ENCODE measurements at places on chromosomes 3 and 15.

DNA sequence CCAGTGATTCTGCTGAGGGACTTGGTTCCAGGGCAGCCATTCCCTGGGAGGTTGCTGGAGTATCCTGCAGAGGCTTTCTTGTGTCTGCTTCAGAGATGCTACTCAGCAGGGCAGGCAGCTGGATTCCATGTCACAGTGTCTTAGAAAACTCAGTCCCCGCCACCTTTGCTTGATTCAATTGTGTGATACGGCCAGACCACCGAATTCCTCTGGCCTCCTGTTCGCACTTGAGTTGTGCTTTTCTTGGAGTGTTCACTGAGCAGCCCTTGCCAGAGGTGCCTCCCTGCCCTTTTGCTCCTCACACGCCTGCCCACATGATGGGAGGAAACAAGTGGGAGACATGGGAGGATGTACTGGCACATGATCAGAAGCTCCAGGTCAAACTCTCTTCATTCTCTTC is 19.6 kb upstream of the SHC4 start:
- no peak for DNase-seq

DNA sequence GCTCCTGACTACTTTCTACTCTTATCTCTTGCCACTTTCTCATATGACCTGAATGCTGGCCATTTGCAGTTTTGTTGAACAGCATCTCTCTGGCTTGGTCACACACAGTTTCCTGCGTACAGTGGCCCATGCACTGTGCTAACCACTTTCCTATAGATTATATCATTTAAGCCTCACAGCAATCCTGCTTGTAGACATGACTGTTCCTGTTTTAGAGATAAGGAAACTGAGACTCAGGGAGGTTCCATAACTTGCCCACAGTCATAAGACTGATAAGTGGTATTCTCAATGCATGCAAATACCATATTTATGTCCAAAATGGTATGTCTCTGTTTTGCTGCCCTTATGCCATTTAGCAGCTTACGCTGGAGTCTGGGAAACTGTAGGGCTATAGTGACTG is 229.5 kb downstream of the NR1D2 start:
- no peak for DNase-seq

DNA sequence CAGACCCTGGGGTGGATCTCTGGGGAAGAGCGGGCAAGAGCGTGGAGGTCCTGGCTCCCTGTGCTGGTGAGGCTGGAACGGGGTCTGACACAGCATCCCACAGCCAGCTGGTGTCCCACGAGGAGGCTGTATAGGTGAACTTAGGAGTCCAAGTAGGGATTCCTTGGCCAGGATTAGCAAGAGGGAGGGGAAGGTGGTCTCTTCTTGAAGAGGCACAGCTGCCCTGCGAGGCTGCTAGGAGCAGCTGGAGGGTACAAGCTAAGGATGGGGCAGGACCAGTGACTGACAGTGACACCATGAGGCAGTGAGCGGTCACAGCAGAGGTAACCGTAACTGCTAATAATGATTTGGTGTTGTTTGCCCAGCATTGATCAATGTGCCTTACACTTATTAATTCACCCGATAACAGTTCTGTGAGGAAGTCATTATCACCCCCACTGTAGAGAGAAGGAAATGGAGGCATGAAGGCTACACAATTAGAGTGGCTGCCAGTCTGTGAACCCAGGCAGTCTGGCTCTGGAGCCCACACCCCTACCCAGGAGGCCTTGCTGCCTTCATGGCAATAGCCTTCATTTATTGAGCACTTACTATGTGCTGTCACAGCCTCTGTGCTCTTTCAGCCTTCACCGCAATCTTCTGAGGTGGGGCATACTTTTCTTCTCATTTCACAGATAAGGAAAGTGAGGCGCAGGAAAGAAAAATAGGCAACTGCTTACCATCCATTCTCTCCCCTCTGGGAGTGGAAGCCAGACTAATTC is 59.4 kb downstream of the TMEM44 start:
- DNase-seq: peak; percentile 58

DNA sequence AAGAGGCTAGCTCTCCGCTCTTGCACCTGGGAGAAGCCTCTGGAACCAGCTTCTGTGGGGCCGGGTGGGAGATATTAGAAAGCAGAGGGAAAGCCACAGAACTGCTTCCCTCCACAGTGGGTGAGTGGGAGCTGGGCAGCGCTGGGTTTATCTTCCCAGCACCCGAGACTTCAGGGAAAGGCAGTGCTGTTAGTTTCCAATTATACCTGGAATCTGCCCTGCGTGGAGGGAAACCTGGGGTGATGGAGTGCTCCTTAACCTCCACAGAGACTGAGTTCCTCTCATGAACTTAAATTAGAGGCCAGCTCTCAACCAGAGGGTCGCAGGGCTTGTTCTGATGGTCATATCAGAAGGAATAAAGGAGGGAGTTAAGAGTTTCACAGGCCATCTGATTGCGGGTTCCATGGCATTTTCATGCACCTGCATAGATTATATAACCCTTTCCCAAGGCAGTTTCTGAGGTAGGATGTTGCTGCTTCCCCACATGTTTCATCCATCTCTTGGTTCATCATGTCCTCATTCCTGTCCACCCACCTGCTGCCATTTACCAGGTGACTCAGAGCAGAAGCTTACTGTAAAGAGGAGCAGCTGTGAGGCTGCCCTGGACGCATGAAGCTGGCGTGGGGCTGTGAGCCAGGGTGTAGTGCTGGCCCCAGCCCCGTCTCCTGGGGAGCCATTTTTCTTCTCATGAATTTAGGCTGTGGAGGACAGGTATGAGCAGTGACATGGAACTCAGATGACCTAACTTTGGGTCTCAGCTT is 42.5 kb downstream of the CA12 start:
- DNase-seq: no peak

GRCh38 chr3:8964436-8965370 is 1.4 kb upstream of the RAD18 start:
- no peak for DNase-seq

DNA sequence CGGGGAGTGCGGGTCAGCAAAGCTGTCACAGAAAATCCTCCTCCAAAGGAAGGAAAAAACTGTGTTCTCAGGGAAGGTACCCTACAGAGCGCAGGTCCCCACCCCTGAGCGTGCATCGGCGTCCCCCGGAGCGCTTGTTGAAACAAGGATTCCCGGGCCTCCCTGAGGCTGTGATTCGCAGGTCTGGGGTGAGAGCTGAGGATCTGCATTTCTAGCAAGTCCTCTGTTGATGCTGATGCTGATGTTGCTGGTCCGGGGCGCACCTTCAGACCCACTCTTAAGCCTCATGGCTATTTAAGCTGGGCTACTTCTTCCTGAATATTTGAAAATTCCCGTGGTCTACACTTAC is 226.2 kb upstream of the IGF1R start:
- no peak for DNase-seq

DNA sequence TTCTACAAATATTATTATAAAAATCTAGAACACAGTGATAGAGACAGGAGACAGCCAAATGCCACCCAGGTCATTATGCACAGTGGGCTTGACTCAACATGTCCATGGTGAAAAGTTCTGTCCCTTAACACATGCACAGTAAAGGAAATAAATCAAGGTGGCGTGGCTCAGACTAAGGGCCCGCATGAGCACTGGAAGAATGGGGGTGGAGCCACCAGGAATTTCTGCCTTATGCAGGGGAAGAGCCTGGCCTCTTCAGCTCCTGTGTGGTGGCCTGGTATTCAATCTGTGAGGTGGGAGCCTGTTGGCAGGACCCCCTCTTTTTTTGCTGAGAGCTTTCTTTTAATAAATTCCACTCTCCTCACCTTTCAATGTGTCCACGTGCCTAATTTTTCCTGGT is 17.2 kb upstream of the SPG21 start:
- no peak for DNase-seq

- no peak for DNase-seq
Observed at GRCh38 chr3:177194299-177194698, 3.0 kb downstream of the TBL1XR1 start.

- no peak for DNase-seq
Observed at GRCh38 chr15:68419301-68420175, 12.4 kb downstream of the ITGA11 start.

DNA sequence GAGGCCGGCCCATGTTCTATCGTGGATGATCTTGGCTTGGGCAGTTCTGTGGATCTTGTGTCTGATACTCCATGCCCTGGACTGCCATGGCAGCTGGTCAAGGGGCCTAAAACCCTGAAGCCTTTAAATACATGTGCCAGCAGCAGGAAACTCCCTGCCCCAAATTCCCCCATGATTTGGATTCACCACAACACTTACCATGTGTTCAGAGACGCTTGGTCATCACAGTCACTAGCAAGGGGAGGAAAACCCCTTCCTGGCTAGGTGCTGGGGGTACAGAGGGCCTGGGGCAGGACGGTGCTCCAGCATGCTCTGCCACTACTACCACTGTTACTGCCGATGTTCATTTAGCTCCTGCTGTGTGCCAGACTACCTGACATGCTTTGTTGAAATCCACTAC is 94.4 kb downstream of the DNAJB8 start:
- DNase-seq: peak; percentile 5

GRCh38 chr3:151404316-151404715 is 19.8 kb upstream of the P2RY12 start:
- DNase-seq: no peak

DNA sequence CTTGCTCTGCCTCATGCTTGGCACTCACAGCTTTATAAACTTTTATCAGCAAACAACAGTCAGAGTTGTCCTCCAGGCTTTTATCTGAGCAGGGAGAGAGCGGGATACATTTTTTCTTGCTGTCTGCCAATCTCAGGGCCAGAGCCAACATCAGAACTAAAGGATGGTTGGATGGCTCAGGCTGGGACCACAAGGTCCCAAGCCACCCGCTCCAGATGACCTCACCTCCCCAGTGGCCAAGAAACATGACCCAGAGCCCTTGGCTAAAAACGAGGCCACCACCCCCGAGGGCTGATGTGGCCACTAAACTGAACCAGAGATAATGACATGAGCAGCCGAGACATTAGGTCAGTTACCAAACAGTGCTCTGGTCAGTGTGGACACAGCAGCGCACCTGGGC is 18.8 kb upstream of the SPATA12 start:
- no peak for DNase-seq

GRCh38 chr3:45180899-45181298 is 34.7 kb upstream of the CDCP1 start:
- no peak for DNase-seq

DNA sequence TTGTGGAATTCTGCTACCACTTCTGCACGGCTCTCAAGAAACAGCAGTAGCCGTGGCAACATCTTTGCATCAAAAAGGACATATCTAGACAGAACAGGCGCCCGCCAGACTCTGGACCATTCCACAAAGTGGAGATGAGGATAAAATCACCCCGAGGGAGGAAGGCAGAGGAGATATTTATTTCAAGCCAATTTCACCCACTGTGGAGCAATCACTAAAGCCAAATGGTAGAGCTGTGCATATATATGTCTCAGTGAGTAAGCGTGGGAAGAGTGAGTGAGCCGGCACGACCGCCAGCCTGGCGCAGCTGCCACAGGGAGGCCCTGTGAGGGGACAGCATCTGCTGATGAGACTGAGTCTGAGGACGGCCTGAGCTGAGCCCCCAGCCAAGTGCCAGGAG is 111.3 kb downstream of the MEGF11 start:
- no peak for DNase-seq

GRCh38 chr15:38860253-38860652 is 295.6 kb upstream of the RASGRP1 start:
- no peak for DNase-seq

- no peak for DNase-seq
Observed at GRCh38 chr3:16534640-16535262, 21.3 kb upstream of the RFTN1 start.

- DNase-seq: no peak
Observed at GRCh38 chr15:34122771-34123183, 20.9 kb downstream of the PGBD4 start.
